Activated T-helper 2 cell treated with anti-CD3 and anti-CD28 coated beads, Interferon-gamma antibody, Interleukin-2, Interleukin-4, amounts not matched to agents 10 μg/mL and 5 μg/mL and 100 μg/mL, durations not matched to agents 14 hours and 24 hours and 36 hours (primary cell): ENCODE measurements at places on chromosomes 6 and 20.

DNA sequence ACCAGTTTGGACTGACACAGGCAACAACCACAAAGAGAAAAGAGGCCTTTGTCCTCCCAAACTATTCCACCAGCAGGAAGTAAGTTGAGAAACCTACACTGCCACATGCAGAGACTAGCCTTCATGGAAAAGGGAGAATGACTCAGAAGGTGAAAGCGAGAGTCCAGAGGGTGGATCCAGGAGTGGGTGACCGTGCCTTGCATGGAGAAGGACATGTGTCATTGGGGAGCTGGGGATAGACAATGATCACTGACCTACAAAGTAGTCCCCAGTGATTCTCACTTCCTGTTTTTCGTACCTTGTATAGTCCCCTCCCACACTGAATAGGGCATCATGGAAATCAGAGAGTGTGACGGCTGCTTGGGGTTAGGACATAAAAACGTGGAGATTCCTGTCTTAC, 91.9 kb downstream of the MYLK4 start:
- DNase-seq: no peak

- DNase-seq: no peak
Observed at GRCh38 chr6:121886223-121886830, 450.9 kb downstream of the GJA1 start.

DNA sequence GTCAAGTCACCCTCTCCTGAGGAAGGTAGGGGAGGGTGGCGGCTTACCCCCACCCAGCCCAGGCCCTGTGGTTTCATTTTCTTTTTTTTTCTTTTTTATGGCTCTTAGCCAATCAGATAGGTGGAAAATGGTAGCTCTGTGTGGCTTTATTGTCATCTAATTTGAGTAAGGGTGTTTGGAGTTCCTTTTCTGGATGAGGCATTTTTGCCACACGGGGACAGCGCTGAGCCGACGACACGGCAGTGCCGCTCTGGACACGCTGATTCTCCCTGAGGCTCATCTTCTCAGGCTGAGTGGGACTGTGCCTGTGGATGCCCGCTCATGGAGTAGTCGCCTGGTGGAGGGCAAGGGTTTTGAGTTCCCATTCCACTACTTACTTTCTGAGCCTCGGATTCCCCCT, 37.6 kb upstream of the ANGPT4 start:
- no peak for DNase-seq

- DNase-seq: no peak
Observed at GRCh38 chr6:17086469-17086868, 15.4 kb upstream of the STMND1 start.

DNA sequence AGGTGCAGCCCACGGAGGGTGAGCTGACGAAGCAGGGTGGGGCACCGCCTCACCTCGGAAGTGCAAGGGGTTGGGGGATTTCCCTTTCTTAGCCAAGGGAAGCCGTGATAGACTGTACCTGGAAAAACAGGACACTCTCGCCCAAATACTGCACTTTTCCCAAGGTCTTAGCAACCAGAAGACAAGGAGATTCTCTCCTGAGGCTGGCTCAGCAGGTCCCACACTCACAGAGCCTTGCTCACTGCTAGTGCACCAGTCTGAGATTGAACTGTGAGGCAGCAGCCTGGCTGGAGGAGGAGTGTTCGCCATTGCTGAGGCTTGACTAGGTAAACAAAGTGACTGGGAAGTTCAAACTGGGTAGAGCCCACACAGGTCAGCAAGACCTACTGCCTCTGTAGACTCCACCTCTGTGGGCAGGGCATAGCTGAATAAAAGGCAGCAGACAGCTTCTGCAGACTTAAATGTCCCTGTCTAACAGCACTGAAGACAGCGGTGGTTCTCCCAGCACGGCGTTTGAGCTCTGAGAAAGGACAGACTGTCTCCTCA, 28.0 kb downstream of the SYNE1 start:
- no peak for DNase-seq

GRCh38 chr6:122752459-122752858, 27.1 kb upstream of the FABP7 start:
- no peak for DNase-seq

DNA sequence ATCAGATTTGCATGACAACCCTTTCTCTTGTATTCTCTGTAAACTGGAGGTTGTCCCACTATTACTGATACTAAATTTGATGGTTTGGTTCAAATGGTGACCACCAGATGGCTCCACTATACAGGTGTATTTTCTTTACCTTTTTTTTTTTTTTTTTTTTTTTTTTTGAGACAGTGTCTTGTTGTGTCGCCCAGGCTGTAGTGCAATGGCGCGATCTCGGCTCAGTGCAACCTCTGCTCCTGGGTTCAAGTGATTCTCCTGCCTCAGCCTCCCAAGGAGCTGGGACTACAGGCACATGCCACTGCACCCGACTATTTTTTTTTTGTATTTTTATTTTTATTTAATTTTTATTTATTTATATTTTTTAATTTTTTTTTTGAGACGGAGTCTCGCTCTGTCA, 6.6 kb upstream of the WTAP start:
- no peak for DNase-seq

DNA sequence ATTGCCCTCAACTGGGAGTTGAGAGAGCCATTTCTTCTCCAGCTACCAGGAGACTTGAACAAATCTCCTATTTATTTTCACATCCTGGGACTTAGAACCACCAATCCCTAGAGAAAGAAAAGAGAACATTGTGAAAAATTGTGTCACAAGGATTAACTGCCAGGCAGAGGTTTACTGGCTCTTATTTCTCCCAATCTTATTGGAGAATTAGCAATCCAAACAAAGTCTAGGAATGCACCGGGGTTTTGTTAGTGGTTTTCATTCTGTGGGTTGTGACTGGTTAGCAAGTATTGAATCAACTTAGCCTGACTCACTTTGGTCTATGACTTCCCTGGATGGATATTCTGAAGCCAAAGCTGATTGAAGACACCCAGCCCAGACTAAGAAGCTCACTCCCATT, 21.2 kb upstream of the ENPP5 start:
- no peak for DNase-seq

GRCh38 chr6:19142275-19142674, 694.9 kb upstream of the ID4 start:
- no peak for DNase-seq

- DNase-seq: no peak
Observed at GRCh38 chr6:118528129-118528528, 20.0 kb upstream of the PLN start.

DNA sequence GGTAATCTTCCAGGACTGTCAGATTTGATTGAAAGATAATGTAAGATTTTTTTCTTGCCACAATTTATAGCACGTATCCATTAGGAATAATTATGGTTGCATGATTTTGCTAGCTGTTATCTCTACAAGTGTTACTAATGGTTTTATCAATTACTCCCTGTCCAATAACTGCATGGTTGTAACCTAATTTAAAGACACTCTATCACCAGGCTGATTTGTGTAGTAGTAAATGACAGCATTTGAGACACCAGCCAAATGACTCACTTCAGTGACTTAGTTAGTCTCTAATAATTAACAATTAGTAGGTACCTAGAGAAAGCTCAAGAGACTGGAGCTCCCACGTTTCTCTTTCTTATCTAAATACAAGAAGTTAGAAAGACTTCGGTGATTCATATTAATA, 453.8 kb upstream of the POU3F2 start:
- DNase-seq: no peak

- DNase-seq: no peak
Observed at GRCh38 chr6:135520781-135521180, 23.2 kb upstream of the AHI1 start.

- DNase-seq: no peak
Observed at GRCh38 chr20:8255945-8256632, 124.0 kb downstream of the PLCB1 start.

DNA sequence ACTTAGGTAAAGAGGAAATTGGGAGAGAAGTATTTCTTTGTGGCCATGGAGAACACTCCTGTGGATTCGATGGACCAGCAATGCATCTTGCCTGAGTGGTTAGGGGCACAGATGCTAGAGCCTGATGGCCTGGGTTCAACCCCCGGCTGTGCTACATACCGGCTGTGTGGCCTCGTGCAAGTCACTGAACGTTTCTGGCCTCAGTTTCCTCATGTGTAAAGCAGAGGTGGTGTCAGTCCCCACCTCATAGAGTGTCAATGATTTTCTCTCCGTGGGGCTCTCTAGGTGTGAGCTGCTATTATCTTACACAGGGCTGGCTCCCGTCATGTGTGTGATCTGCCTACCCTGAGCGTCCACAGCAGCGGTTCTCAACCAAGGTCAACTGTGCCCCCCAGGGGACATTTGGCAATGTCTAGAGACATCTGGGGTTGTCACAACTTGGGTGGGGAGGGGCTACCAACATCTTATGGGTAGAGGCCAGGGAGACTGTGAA, 50.0 kb upstream of the PTPN1 start:
- no peak for DNase-seq

GRCh38 chr6:34810936-34811632, 19.2 kb downstream of the BLTP3A start:
- no peak for DNase-seq

DNA sequence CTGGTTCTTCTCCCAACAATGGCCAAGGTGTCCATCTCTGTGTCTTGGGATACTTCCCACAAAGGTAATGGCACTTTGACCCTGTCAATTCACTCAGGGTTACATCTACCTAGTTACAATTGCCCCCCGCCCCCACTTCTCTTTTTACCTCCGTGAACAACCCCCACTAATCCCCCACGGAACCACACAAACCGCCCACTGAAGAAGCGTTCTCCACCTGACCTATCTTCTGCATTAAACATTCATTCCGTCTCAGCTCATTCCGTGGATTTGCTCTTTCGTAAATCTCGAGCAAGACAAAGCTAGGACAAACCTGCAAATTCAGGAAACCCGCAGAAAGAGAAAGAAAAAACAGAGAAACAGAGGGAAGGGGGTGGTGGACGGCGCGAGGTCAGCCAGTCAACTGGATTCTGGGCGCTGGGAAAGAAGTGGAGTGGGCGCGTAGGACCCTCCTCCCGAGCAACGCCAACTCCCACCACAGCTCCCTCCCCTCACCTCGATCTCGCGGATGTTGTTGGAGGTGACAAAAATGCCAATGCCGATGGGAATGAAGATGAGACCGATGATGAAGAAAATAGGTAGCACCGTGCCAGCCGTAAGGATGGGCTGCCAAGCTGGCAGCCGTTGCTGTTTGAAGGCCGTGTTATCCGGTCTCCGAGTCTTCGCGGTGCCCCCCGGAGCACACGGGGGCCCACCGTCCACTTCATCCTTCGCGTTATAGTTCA, 523 bp downstream of the TMEM30A start:
- no peak for DNase-seq

- DNase-seq: no peak
Observed at GRCh38 chr20:50713657-50714101, 17.7 kb upstream of the PARD6B start.

- DNase-seq: no peak
Observed at GRCh38 chr6:135286962-135287538, 105.9 kb downstream of the MYB start.

- no peak for DNase-seq
Observed at GRCh38 chr20:24766143-24766527, 182.9 kb upstream of the CST7 start.

DNA sequence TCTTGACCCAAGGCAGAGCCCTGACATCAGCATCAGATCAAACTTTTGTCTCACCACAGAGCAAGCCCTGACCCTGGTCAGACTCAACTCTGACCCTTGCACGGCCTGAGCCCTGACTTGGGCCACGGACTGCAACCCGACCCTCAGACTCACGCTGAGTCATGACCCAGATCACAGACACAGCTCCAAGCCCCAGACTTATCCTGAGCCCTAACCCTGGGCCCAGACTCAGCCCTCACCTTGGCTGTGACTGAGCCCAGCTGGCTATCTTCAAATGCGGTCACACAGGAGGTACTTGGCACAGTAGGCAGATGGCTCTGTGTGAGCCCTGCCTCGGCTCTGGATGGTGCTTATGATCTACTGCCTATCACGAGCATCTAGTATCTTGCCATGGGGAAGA, 602.3 kb downstream of the PTPRT start:
- no peak for DNase-seq

DNA sequence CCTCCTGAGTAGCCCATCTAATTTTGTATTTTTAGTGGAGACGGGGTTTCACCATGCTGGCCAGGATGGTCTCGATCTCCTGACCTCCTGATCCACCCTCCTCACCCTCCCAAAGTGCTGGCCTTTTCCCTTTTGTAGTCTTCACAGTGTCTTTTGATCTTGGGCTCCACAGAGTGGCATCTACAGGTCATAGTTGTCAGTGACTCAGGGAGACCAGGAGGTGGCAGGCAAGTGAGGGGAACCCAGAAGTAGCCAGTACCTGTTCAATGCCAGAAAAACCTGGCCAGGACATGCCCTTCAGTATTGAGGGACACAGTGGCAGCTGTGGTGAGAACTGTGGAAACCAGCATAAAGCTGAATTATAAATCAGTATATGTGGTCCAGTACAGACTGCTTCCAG, 19.6 kb downstream of the RPP21 start:
- DNase-seq: no peak

DNA sequence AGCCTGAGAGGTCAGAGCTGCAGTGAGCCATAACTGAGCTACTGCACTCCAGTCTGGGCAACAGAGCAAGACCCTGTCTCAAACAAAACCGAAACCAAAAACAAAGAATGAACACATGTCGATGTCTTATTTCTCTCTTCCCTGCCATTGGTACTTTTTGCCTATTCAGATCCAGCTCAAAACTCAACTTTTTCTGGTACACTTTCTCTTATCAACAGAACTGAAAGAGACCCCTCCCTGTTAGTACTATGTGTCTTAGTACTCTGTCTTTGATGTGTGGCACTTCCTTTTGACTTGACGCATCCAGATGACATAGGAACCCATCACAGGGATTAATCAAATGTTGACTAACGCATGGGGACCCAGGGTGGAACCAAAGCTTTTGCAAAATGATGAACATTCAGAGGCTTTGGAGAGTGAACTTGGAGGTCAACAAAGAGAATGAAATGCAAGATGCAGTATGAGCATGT, 44.8 kb downstream of the AKAP12 start:
- DNase-seq: no peak

DNA sequence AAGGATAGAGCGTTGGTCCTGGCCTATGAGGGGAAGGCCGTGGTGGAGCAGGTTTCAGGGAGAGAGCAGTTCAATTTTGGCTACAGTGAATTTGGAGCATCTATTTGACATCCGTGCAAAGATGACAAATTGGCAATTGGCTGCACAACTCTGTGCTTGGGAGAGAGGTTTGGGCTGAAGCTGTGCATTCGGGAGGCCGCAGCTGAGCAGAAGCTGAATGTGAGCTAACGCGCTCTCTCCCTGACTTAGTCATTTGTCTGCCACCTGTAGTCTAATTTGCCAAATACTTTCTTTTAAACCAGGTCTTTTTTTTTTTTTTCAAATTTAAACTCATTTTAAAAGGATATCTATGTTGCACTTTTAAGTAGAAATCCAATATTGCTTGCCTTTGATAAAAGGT, 78.8 kb downstream of the PHACTR3 start:
- no peak for DNase-seq

GRCh38 chr20:64254156-64254555, 1.4 kb upstream of the PCMTD2 start:
- DNase-seq: no peak

- no peak for DNase-seq
Observed at GRCh38 chr20:32155017-32155981, 45.8 kb downstream of the TM9SF4 start.

- no peak for DNase-seq
Observed at GRCh38 chr20:4341804-4342485, 326.6 kb upstream of the RNF24 start.

- DNase-seq: no peak
Observed at GRCh38 chr6:115865914-115866313, 194.8 kb downstream of the FRK start.
